NCI-H187 treated with DMSO at 0.1 percent for 48 hours (cell line): ENCODE measurements at places on chromosomes 3 and 15.

DNA sequence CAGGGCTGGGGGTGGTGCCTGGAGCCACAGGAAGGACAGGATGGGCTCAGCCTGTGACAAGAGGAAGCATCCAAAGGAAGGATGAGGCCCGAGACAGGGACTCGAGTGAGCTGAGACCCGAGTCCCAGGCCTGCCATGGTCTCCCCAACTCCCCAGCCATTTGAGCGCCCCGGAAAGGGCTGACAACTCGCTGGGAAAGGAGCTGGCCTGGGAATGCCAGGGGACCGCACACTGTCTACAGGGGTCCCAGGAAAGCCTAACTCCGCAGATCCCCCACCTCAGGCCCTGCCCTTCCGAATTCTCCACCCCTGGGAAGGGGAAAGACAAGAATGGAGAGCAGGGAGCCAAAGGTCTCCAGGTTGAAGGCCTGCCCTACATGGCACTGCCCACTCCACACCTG is 21.0 kb upstream of the SHISA5 start:
- no peak for DNase-seq

DNA sequence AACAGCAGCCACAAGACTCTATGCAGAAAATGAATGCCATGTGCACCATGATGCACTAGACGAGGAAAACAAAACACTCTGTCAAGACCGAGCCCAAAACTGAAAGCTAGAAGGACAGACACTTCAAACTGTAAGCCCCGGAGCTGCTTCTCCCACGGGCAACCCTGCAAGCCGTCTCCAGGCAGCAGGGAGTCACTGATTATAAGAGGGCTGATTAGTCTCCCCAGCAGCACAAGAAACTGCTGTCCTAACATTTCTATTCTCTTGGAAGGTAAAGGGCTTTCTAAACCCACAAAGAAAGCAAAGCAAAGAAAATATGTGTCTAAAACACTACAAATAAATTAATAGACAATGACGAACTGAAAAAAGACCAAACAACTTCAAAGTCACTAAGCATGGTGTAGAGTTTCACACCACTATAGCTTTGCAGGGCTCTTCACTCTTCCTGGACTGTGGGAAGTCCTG is 15.5 kb downstream of the TBC1D2B start:
- no peak for DNase-seq

DNA sequence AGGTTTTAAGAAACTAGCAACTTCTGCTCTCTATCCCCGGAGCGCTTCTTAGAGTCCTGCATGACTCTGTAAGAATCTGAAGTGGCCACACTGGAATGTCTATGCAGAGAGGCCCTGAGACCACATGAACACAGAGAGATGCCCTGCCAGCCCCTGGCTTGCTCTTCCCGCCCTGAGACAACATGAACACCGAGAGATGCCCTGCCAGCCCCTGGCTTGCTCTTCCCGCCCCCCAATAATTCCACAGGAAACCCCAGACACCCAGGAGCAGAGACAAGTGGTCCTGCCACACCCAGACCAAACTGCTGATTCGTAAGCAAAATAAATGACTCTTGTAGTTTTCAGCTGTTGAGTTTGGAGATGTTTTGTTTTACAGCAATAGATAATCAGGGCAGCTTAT is 166.1 kb downstream of the OSBPL10 start:
- DNase-seq, result no peak

- no peak for DNase-seq
These were observed 2.5 kb upstream of the HTR3C start for GRCh38 chr3:184050217-184050847.

DNA sequence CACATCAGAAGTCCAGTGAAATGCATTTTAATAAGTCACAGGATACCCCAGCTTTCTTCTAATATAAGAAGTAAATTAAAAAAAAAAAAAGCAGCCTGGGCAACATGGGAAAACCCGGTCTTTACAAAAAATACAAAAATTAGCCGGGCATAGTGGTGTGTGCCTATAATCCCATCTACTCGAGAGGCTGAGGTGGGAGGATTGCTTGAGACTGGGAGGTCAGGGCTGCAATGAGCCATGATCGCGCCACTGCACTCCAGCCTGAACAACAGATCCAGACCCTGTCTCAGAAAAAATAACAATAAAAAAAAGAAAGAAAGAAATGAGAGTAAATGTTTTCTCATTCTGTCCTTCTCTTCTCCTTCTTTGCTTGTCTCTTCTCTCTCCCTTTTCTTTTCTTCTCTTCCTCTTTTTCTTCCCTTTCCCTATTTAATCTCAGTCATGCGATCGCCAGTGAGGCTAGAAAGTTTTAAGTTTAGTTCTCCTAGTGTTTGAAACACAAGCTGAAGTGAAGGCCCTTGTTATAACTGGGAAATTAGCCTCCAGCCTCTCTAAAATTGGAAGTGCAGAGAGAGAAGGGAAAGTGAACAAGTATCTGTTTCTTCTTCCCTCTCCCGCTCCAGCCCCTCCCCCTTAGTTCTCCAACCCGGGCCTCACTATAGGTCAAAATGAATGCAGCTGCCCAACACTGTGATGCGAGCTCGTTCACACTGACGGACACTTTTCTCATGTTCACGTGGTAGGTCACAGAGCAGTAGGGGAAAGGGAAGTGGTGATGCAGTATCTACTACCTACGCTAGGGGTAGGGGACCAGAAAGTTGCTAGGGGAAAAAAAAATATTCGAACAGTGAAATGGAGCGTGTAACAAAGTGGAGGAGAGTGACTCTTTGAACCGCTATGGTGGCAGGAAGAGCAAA is 23.5 kb upstream of the TSC22D2 start:
- no peak for DNase-seq

GRCh38 chr3:157499342-157499963 is 3.8 kb downstream of the VEPH1 start:
- DNase-seq, result no peak

DNA sequence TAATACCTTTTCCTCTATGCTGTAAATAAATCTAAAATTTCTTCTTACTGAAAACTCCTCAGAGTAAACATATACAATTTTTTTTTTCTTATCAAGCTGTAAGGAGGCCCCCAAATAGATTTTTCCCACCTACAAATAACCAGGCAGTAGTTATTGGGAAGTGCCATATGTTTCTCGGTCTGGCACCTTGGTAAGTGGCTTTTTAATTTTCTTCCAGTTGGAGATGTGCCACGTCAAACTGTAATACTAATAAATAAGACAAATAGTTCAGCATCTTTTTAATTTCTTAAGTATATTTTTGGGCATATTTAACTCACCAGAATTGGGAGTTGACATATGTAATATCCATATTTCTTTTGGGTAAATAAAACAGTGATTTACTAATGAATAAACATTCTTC is 346.3 kb downstream of the DIPK2A start:
- no peak for DNase-seq

DNA sequence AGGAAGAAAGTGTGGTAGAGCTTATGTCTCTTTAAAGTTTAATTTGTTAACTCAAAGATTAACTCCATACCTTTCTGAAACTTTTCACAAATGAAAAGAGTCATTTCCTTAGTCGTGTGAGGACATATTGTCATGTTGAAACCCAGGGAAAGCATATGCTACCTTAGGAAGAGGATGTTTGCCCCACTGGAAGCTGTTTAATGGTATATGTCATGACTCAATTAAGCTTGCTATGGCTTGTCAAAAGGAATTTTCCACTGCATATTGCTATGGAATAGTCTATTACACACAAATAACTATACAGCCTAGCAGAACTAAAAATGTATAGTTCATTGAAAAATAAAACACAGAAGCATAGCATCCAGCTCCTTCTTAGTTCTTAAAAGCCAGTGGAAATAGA is 69.9 kb downstream of the NSUN3 start:
- no peak for DNase-seq

DNA sequence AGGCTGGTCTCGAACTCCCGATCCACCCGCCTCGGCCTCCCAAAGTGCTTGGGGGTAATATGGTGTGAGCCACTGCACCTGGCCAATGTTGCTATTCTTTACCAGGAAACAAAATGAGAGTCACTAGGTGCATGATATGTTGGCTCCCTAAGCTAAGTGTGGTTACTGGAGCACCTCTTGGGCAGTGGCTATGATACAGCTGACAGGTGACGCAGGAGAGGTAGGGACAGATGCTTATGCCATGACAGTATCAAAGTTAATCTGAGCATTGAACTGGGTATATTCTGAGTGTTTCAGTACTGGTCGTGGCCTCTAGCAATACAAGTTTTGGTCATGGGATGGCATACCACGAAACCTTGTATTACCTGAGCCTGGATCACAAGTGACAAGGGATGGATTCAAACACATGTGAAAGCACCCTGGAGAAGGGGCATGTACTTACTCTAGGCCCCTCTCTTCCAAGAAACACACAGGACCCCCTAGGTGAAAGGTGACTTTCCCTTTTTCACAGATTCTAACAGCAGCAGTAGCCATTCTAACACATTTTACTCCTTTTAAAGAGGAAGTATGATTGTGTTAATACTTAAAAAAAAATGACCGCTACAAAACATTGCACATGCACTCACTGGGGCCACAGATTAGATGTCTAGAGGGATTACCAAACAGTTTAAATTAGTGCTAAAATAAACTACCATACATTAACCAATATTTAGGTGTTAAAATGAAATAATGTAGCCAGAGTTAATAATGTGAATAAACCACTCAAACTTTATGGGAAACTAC is 467.3 kb downstream of the SHQ1 start:
- DNase-seq, result peak; percentile 9

DNA sequence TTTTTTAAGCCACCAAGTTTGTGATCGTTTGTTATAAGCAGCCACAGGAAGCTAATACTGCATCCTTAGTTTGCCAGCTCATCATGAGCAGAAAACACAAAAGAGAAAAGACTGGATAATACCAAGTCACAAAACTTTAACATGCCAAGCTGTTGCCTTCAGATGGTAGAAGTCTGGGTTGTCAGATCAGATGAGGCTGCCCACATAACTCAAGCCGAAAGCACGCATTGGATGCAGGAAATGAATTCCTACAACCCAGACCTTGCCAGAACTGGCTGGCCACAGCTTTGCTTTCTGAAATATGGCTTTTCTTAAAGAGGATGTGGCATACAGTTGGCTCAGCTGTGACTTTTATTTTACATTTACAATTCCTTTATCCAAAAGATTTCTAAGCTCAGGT is 118.3 kb upstream of the NEO1 start:
- DNase-seq, result no peak

DNA sequence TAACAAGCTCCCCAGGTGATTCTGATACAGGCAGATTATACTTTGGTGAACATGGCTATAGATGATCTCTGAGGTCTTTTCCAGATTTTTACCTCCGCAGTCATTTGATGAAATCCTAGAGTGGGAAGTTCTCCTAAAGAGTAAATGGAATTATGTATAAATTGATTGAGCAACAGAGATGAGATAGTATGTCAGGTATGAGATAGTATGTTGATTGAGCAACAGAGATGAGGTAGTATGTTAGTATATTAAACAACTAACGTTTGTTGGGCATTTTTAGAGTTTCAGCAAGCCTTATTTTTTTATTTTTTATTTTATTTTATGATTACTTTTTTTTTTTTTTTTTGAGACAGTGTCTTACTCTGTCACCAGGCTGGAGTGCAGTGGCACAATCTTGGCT is 265.0 kb upstream of the SOX2 start:
- no peak for DNase-seq

- no peak for DNase-seq
These were observed 504 bp downstream of the ABHD2 start for GRCh38 chr15:89088605-89089315.

DNA sequence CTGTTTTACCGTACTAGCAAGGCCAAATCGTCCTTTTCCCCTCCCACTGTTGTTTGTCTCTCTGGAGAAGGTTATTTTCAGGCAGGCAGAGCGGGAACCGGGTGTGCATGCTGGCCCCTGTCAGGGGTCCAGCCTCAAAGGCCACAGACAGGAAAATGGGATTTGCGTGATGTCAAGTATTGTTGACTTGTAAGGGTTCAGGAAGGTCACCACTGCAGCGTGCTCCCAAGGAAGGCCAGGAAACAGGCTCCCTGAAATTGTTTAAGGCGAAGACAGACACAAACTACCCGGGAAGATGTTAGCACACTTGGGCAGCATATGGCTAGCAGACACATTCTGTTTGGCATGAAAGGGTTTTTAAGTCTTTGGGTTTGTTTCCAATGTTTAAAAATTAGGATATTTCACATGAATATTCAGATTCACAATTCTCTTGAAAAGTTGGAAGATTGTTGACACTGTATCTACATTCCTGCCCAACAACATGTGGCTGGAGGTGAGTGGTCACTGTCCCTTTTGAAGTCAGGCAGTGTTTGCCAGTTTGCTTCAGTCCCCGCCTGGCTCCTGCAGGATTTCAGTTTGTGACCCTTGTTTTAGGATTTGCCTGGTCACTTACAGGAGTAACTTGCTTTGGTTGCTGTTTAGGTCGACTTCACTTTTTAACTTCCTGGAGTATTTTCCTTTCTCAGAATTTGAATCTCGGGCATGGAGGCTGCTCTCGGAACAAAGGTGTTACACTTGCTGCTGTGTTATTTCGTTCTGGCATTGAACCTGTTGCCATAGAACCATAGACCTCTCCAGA is 90.4 kb downstream of the BDH1 start:
- DNase-seq, result no peak

DNA sequence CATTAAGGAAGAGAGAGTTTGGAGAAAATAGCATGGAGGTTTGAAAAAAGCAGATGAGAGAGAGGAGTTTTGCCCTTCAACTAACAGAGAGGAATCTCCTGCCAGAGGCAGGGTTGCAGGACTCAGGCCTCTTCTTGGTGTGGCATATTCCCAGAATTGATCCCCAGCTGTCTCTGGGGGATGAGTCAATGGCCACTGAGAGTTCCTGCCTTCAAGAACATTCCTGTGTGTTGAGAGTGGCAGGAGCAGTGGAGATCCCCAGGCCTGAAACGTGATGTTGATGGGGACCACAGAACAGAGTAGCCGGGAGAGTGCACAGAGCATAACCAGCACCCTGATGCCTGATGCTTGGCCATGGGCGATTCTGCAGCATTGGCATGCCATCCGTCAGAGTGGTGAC is 348.4 kb upstream of the THBS1 start:
- DNase-seq, result no peak

GRCh38 chr3:134328147-134328591 is 46.1 kb downstream of the AMOTL2 start:
- no peak for DNase-seq
